Memory B cell (primary cell): ENCODE measurements at places on chromosomes 12 and 14.

- no peak overlapping the region for H3K27ac ChIP-seq
- H3K36me3 ChIP-seq: no peaks in the 10 kb centered on the region
- no peak for DNase-seq
- no peaks in the 10 kb centered on the region for H3K27me3 ChIP-seq
Measured at GRCh38 chr12:117404940-117405339, 43.5 kb upstream of the NOS1 start.

GRCh38 chr12:11622876-11623281 lies 26.6 kb upstream of the ETV6 start:
- H3K27me3 ChIP-seq: no peaks in the 10 kb centered on the region
- peak overlapping the region; percentile 64 for H3K27ac ChIP-seq
- DNase-seq: no peak
- no peaks in the 10 kb centered on the region for H3K36me3 ChIP-seq

GRCh38 chr14:43877351-43877960 lies 629.6 kb downstream of the FSCB start:
- H3K27ac ChIP-seq: no peak overlapping the region
- H3K36me3 ChIP-seq: no peaks in the 10 kb centered on the region

GRCh38 chr14:56413721-56414120 lies 165.9 kb upstream of the TMEM260 start:
- H3K4me1 ChIP-seq: peaks cover 6% of the 10 kb centered on the region
- no peak for DNase-seq

DNA sequence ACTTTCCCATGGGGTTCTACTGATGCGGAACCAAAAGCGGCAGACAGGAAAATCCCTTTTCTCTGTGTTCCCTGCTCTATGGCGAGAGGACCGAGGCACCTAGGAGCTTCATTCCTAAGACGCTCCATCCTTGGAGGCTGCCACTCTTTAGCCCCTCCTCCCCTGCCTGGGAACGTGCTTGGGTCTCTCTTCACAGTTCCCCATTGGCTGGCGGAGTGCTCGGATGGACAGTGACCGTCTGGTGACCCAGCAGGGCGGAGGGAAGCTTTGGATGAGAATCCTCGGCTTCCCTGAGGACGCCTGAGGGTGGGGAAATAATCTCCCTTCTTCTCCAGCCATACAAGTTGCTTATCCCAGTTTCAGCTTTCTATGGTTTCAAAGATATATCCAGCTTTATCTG lies 37.3 kb downstream of the KCNA5 start:
- H3K27ac ChIP-seq: no peak overlapping the region
- DNase-seq: no peak
- no peaks in the 10 kb centered on the region for H3K36me3 ChIP-seq
- H3K4me1 ChIP-seq: no peaks in the 10 kb centered on the region

GRCh38 chr12:131675126-131676080 lies 35.5 kb upstream of the SFSWAP start:
- H3K4me1 ChIP-seq: no peaks in the 10 kb centered on the region
- H3K27me3 ChIP-seq: peaks cover 6% of the 10 kb centered on the region
- peaks cover 2% of the 10 kb centered on the region for H3K36me3 ChIP-seq

GRCh38 chr14:61925043-61925442 lies 162.8 kb downstream of the SNAPC1 start:
- peaks cover 3% of the 10 kb centered on the region for H3K27me3 ChIP-seq
- H3K4me1 ChIP-seq: peaks cover under 1% of the 10 kb centered on the region
- H3K27ac ChIP-seq: no peak overlapping the region
- peak; percentile 30 for DNase-seq
- no peak overlapping the region for H3K4me3 ChIP-seq

DNA sequence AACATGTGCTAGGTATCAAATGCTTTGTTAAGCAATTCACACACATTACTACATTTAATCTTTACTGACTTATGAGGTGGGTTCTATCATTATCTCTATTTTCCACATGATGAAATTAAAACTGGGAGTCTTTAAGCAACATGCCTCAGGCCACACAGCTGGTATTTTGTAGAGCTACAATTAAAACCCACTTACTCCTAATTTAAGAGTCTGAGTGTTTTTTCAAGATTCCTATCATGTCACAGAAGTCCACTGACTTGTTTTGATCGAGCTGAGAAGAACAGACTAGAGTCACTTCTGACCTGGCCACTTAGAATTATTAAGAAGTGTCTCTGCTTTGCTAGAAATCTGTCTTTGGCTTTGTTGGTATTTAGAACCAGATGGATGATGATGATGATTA lies 670.7 kb downstream of the NRXN3 start:
- H3K4me1 ChIP-seq: no peaks in the 10 kb centered on the region
- no peak overlapping the region for H3K27ac ChIP-seq
- no peak overlapping the region for H3K4me3 ChIP-seq
- H3K27me3 ChIP-seq: no peaks in the 10 kb centered on the region

DNA sequence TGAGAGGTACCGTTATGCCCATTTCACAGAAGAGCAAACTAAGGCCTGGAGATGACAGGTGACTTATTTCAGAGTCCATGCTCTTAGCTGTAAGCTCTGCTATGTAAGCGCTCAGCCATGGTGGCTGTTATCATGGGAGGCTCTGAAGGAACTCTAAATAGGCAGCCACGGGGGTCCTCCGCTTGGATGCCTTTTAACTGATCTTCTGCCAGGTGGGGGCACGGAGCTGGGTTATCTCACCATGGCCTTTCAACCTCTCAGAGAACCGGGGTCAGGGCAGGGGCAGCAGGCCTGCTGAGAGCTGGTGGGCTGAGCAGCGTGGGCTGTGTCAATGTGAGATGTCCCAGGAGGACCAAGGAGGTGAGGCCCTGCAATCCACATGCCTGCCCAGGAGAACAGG lies 49.7 kb upstream of the RBM19 start:
- H3K4me1 ChIP-seq: no peaks in the 10 kb centered on the region
- H3K4me3 ChIP-seq: no peak overlapping the region
- no peak for DNase-seq
- H3K36me3 ChIP-seq: peaks cover 2% of the 10 kb centered on the region
- peaks cover 11% of the 10 kb centered on the region for H3K27me3 ChIP-seq

DNA sequence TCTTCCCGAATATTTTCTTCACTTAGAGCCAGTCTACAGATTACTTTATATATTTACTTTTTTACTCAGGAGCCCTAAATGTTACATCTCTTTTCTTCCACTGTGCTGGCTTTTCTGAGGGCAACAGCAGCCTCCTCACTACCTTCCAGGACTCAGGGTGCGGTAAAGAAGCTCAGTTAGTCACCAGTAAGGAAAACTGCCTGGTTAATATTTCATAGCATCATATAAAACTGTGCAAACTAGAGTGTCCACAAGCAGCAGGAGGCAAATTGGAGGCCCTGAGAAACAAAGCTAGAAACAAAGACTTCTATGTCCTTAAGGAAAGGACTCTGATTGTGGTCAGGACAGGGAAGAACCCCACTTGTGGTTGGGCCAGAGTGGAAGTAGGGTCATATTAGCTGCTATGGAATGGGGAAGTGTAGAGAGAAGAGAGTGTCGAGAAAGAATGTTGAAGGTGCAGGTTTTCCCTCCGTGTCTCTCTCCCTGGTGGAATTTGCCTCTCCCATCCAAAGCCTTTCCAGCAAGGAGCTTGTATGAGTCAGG lies 220.1 kb downstream of the SLC15A4 start:
- H3K4me1 ChIP-seq: no peaks in the 10 kb centered on the region
- no peaks in the 10 kb centered on the region for H3K36me3 ChIP-seq
- no peak for DNase-seq
- no peak overlapping the region for H3K4me3 ChIP-seq
- H3K27ac ChIP-seq: no peak overlapping the region
- peaks cover 2% of the 10 kb centered on the region for H3K27me3 ChIP-seq

DNA sequence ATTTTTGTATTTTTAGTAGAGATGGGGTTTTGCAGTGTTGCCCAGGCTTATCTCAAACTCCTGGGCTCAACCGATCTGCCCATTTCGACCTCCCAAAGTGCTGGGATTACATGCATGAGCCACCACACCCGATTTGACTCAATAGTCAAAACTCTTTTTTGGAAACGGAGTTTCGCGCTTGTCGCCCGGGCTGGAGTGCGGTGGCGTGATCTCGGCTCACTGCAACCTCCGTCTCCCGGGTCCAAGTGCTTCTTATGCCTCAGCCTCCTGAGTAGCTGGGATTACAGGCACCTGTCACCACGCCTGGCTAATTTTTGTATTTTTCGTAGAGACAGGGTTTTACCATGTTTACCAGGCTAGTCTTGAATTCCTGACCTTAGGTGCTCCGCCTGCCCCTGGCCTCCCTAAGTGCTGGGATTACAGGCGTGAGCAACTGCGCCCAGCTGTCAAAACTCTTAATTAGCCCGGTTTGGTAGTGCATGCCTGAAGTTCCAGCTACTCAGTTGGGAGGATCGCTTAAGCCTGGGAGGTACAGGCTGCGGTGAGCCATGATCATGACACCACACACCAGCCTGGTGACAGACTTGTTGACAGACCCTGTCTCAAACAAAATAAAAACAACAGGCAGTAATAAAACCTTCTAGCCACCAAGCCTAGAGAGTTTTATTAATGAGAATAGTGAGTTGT lies 12.4 kb downstream of the MED21 start:
- DNase-seq: no peak
- no peak overlapping the region for H3K4me3 ChIP-seq
- H3K4me1 ChIP-seq: no peaks in the 10 kb centered on the region
- peaks cover 32% of the 10 kb centered on the region for H3K36me3 ChIP-seq
- no peak overlapping the region for H3K27ac ChIP-seq

- H3K27ac ChIP-seq: no peak overlapping the region
- no peaks in the 10 kb centered on the region for H3K4me1 ChIP-seq
- no peak overlapping the region for H3K4me3 ChIP-seq
- peaks cover 3% of the 10 kb centered on the region for H3K36me3 ChIP-seq
- no peak for DNase-seq
Measured at GRCh38 chr12:2170376-2170775, 117.6 kb downstream of the CACNA1C start.

GRCh38 chr14:103122947-103123633 lies at the start of gene TNFAIP2:
TNFAIP2 (plus strand) TSS chr14:103123461; CDS start chr14:103126458, 2,997 bp downstream.
- H3K27ac ChIP-seq: no peak within 1 kb of the TSS
- H3K27me3 ChIP-seq: peaks cover 10% of the 10 kb centered on the region
- H3K36me3 ChIP-seq: no peaks in the 10 kb centered on the region
- H3K4me1 ChIP-seq: peaks cover 4% of the 10 kb centered on the region

DNA sequence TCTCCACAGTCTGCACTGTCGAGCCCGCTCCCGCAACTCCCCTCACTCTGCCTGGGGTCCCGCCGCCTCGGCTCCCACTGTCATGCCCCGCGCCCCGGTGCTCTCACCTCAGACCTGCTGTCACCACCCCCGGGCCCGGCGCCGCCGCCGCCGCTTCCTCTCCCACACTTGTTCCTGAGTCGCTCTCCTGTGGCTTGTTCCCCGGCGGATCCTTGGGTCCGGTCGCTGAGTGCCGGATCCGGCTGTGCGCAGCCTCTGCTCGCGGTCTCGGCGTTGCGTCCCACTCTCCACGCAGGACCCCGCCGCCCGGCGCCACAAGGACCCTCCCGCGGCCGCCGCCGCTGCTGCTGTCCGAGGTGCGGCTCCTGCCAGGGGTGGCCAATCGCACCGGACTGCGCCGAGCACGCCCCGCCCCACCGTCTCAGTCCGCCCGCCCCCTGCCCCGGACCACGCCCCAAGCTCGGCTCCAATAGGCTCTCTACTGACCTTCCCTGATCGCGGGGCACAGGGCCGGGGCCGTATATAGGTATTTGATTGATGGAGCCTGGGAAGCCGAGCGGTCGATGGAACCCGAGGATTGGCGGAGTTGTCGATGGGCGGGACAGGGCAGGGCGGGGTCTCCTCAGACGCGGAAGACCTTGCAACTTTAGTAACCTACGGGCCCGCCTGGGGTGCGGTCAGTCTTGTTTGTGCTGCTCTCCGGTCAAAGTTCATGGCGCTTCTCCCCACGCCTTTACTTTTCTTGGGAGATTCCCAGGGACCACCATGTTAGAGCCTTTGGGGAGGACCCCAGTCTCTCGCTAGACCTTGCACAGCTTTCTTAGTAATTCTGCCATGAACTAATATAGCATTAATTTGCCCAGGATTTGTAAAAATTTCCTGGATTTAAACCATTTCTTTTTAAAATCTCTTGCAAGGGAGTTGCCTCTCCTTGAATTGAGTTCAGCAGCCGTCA lies at the start of gene TAOK3:
Gene TAOK3, minus strand, starts transcription at position 367 of the 955 bp plus-strand sequence. CDS start 117,340 bp downstream, outside the sequence.
- peak within 1 kb of the TSS; percentile 89 for H3K27ac ChIP-seq
- DNase-seq: peak; percentile 88

DNA sequence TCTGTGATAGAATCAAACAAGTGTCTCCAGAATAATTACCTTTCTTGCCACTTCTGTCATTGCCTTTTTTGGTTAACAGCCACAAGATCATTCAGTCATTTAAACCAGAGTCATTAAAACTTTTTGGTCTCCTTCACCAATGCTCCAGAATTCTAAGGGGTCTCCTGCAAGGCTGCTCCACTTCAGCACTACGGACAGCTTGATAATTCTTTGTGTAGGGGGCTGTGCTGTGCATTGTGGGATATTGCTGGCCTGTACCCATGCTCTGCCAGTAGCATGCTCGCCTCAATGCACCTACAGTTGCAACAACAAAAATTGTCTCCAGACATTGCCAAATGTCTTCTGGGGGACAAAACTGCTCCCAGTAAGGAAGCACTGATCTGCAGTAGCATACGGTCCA lies 7.3 kb downstream of the ADAMTS20 start:
- no peak overlapping the region for H3K27ac ChIP-seq
- no peaks in the 10 kb centered on the region for H3K4me1 ChIP-seq
- no peak overlapping the region for H3K4me3 ChIP-seq
- peaks cover 1% of the 10 kb centered on the region for H3K27me3 ChIP-seq
- no peaks in the 10 kb centered on the region for H3K36me3 ChIP-seq
- no peak for DNase-seq

GRCh38 chr12:28973491-28973890 lies 175.6 kb upstream of the FAR2 start:
- no peak for DNase-seq
- no peak overlapping the region for H3K4me3 ChIP-seq
- H3K27me3 ChIP-seq: peaks cover 2% of the 10 kb centered on the region

DNA sequence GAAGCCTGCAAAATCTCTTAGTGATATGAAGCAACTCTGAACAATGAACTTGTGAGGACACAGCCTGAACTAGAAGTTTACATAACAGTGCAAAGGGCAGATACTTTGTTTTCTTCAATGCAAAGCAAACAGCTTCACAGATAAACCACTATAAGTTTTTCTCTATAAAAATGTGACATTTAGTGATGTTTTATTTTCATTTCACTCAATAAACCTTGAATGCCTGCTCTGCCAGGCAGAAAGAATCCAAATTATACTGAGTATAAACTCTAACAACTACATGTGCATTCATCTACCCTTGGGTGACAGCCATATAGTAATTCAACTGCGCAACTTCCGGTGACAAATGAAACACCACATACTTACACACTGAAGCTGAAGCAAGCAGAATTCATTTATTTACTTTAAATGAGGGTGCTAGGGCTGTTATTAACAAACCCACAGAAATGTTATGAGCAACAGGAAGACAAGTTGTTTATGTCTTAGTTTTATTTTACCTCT lies 10.3 kb downstream of the DCP1B start:
- no peak for DNase-seq
- peaks cover 9% of the 10 kb centered on the region for H3K4me1 ChIP-seq
- H3K27me3 ChIP-seq: no peaks in the 10 kb centered on the region
- H3K4me3 ChIP-seq: no peak overlapping the region
- peaks cover 19% of the 10 kb centered on the region for H3K36me3 ChIP-seq

GRCh38 chr12:74285773-74286172 lies 251.9 kb upstream of the ATXN7L3B start:
- H3K4me1 ChIP-seq: no peaks in the 10 kb centered on the region
- no peak overlapping the region for H3K4me3 ChIP-seq
- H3K27me3 ChIP-seq: no peaks in the 10 kb centered on the region
- no peaks in the 10 kb centered on the region for H3K36me3 ChIP-seq
- H3K27ac ChIP-seq: no peak overlapping the region
- DNase-seq: no peak
